GOT3 (cell line): ENCODE measurements at places on chromosomes 16 and 17.

DNA sequence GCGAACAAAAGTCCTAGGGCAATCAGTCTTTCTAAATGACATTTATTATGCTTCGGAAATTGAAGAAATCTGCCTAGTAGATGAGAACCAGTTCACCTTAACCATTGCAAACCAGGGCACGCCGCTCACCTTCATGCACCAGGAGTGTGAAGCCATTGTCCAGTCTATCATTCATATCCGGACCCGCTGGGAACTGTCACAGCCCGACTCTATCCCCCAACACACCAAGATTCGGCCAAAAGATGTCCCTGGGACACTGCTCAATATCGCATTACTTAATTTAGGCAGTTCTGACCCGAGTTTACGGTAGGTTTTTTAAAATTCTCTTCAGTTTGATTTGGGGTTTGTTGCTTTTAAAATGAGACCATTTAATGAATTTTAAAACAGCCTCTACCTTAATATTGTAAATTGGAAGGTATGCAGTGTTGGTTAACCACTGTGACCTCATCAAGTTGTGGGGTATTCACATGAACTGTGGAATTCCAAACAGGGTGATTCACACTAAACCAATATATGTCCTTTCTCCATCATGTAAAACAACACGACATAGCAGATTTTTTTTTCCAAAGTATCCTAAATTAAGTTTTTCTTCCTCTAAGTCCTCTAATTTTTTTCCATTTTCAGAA, 6.2 kb upstream of the EVI2A start:
- no peak for DNase-seq

GRCh38 chr16:85178596-85178995, 66.3 kb upstream of the CIBAR2 start:
- no peak for DNase-seq

GRCh38 chr16:81239367-81240121, 1.1 kb downstream of the BCO1 start:
- DNase-seq: no peak

- DNase-seq: no peak
Measured at GRCh38 chr17:80092959-80093358, 8.4 kb upstream of the GAA start.

GRCh38 chr17:77631307-77631706, 327.2 kb upstream of the TNRC6C start:
- no peak for DNase-seq

DNA sequence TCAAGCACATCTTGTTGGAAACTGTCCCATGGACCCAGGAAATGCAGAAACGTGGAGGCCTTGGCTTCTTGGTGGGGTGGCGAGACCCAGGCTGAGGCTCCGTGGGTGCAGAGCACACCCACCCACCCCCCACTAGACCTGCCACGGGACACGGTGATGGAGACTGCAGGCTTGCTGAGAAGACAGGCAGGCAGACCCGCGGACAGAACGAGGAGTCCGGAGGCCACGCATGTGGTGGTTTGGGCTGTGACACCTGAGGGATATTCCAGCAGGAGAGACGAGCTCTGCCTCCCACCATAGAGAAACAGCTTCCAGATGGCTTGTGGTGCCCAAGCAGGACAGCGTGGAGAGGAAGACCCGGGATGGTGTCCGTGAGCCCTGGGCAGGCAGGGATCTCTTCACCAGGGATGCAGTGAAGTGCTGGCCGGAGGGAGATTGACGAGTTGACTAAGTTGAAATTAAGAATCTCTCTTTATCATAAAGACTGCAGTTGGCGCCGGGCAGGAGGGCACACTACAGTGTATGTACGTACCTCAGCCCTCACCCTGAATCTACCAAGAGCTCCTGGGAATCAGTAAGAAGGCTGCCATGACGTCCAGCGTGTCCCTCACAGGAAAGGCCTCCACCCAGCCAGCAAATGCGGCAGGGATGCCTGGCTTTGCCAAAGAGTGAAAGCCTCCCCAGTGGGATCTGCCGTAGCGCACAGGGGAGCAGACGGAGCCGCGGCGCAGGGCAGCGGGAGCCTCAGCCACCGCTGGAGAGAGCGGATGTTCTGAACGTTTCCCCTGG, 8.2 kb downstream of the UBE2I start:
- DNase-seq: no peak

DNA sequence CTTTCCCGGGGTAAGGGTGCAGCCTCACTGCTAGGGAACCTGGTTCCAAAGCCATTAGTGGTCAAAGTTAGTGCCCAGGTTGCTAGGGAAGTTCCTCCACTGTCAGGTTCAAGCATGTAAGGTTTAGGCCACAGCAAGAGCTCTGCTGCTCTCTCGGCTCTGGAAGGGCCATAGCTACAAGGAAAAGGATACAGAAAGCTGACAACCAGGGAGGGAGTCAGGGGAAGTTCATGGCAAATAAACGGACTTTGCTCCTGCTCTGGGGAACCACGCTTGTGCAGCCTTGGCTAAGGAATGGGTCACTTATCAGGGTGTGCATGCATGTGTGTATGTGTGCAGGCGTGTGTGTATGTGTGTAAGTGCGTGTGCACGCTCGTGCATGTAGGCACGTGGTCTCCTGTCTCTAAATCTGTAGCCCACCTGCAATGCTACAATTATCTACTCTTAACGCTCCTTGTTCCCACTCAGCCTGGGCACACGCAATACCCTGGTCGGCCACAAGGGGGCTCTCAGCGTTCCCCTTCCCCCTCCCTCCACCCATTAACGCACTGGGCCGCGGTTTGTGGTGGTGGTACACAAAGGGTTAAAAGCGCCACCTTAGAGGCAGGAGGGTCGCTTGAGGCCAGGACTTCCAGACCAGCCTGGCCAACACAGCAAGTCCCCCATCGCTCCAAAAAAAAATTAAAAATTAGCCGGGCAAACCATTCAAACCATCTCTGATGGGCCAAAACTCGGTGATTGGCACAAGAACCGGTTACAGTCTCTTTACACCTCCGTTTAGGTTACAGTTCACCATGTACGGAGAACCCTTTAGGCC, 48.4 kb upstream of the KDM8 start:
- no peak for DNase-seq

GRCh38 chr17:64067657-64068056, 47.2 kb upstream of the ICAM2 start:
- no peak for DNase-seq

DNA sequence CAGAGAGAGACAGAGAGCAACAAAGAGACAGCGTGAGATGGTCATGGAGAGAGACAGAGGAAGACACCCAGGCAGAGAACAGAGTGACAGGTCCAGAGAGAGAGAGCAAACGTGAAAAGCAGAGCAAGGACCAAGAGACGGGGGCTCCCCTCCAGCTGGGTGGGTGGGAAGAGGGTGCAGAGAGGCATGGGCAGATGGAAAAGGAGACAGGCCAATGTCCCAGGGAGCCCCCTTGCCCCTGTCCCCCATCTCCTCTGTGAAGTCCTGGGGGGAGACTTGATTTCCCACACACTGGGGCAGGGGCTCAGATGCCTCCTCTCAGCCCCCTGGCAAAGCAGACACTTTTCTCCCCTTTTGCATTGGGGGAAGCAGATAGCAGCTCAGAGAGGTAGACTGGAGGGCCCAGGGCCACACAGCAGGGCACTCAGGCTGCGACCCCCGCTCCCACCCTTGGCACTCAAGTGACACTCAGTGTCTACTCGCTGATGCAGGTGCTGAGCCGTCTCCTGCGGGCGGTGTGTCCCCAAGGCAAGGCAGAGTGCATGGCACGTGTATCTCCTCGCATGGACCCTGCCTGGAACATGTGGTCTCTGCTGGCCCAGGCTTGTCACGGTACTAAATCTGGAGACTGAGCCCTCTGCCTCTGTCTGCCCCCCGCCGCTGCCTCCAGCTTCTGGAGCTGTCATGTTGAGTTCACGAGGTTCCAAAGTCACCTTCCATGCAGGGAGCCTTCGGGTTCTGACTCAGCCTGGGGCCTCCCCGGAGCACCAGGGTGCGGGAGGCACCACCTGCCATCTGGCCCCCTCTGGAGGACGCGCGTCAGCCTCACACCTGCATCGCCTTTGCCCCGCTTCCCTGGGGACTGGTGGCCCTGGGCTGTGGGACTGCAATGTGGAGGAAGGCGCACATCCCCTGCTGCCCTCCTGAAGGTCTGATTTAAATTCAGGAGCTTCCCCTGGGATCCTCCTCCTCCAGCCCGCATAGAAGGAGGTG, 215.9 kb upstream of the GSE1 start:
- no peak for DNase-seq

- no peak for DNase-seq
Measured at GRCh38 chr17:2214929-2215615, 88.5 kb downstream of the SMG6 start.

DNA sequence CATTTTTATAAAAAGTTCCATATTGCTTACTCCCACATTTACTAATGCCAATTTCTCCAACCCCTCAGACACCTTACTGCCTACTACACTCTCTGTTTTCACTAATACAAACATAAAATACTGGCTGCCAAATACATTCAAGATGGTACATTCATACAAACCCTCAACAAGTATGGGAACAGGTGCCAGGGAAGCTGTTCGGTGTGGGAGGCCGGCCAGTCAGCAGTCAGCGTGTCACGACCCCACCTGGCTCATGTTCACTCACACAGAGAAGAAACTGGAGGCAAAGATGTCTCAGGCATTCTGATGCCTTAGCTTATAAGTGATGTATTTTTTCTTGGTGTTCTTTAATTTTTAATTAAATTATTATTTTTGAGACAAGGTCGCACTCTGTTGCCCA, 42.4 kb upstream of the TRAP1 start:
- DNase-seq: no peak

- peak; percentile 35 for DNase-seq
Measured at GRCh38 chr16:66934138-66934838, at the start of gene CIAO2B. TSS of gene CIAO2B (minus strand) at chr16:66934402. CDS start at chr16:66934364, 38 bp downstream.

DNA sequence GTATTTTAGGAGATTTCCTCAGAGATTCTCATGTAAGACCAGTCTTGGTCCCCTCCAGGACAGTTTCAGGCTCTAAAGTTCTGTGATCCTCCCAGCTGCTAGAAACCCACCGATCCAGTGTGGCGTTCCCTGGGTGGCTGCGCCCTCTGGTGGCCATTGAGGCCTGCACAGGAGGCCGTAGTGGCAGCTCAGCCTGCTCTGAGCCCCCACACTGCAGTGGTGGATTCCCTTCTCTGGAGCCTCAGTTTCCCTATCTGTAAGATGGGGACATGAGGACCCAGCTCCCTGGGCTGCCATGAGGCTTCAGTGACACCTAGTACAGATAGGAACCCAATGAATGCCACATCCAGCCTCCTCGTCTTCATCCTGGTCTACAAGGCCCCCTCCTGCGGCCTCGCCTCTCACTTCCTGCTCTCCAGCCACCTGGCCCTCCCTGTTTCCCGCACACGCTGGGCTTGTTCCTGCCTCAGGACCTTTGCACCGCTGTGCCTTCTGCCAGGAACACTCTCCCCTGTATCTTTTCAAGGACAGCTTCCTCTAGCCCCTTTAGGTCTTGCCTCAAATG, 16.5 kb downstream of the CCDC102A start:
- DNase-seq: no peak

DNA sequence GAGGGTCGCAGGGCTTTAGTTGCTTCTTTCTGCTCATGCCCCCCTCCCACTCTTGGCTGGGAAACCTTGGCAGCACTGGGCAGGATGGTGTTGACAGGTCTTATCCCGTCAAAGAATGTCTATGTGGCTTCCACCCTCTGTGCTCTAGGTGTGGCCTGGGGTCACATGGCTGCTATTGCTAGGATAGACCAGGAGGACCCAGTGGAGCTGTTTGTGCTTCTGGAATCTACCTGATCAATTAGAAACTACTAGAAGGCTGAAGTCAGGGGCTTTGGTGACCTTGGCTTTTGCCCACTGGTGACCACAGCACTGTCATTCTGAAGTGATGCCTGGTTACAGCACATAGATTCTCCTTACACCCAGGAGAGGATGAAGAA, 105.8 kb downstream of the CMIP start:
- no peak for DNase-seq

DNA sequence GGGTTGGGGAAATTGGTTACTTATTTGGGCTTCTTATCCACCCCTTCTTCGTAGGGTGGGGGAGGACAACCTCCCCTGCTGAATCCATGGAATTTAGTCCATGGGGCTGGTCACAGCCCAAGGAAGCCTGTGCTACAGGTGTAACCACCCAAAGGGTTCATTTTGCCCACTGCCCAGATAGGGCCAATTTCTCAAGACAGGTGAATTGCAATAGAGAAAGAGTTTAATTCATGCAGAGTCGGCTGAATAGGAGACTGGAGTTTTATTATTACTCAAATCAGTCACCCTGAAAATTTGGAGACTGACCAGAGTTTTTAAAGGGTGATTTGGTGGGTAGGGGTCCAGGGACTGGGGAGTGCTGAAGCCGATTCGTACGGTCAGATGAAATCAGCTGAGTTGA, 101.5 kb upstream of the HS3ST2 start:
- no peak for DNase-seq

- DNase-seq: no peak
Measured at GRCh38 chr16:4325253-4325758, 9.4 kb downstream of the GLIS2 start.

DNA sequence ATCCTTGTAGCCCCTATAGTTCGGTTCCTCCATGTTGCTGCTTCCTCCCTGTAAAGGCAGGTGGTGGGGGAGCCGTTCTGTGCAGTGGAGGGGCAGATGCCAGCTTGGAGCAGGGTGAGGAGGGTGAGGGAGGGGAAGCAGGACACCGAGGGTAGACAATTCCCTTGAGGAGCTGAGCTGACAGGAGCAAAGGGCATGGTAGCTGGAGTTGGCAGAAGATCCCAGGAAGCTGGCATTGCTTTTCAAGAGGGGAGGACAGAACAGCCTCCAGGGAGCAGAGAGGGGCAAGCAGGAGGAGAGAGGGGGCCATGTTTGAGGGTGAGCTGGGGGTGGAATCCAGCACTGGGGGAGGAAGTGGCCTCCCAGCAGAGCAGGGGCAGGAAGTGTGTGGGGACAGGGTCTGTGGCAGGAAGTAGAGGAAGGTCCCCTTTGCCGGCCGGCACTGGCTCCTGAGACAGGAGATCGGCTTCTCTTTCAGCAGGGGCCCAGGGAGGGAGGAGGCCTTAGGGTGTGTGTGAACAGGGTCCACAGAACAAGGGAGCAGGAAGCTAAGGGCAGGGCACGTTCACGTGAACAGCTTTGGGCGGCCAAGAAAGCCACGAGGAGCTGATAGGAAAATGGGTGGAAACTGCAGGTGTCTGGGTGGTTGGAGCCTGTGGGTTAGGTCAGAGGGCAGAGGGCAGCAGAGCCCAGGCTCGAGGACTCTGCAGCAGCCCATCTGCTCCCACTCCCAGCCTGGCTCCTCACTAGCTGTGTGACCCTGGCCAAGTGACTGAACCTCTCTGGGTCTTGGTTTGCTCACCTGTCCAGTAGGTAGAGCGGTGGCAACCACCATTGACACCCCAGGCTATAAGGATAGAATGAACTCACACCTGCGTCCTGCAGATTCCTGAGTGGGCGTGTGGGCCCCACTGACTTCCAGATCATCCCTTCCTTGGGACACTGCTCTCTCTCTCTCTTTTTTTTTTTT, 17.5 kb upstream of the SPNS2 start:
- DNase-seq: no peak

GRCh38 chr17:5557485-5557884, 26.8 kb downstream of the NLRP1 start:
- no peak for DNase-seq
